Ovary (tissue), 10 donors: ENCODE measurements at places on chromosomes 12 and 14.

GRCh38 chr14:65926935-65927700 lies 514.6 kb downstream of the FUT8 start:
- no peak for DNase-seq

DNA sequence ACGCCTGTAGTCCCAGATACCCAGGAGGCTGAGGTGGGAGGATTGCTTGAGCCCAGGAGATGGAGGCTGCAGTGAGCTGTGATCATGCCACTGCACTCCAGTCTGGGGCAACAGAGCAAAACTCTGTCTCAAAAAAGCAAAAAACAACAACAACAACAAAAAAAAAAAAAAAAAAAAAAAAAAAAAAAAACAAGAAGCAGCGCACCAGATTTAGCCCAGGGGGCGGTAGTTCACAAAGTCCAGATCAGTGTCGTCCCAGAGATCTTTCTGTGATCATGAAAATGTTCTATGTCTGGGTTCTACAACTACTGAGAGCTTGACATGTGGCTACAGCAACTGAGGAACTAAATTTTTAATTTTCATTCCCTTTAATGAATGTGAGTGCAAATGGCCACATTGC lies 27.4 kb downstream of the OAS2 start:
- no peak for DNase-seq

GRCh38 chr14:35051796-35052195 lies 5.7 kb downstream of the FAM177A1 start:
- no peak for DNase-seq

DNA sequence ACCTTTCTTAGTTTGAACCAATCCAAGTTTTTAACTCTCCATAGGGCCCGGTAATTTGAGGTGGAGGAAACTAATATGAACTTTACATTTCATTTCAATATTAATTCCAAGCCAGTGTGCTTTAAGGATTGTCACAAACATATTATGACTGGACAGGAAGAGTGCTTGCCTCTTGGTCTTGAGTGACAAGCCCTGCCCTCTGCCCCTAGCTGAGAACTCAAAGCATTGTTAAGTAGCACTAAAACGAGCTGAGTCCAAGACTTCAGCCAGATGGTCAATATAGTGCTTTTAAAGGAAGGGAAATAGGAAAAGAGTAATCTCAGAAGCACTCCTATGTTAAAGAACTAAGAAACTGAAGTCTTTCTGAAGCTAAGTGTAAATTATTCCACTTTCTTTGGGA lies 17.1 kb downstream of the TRMT5 start:
- no peak for DNase-seq

DNA sequence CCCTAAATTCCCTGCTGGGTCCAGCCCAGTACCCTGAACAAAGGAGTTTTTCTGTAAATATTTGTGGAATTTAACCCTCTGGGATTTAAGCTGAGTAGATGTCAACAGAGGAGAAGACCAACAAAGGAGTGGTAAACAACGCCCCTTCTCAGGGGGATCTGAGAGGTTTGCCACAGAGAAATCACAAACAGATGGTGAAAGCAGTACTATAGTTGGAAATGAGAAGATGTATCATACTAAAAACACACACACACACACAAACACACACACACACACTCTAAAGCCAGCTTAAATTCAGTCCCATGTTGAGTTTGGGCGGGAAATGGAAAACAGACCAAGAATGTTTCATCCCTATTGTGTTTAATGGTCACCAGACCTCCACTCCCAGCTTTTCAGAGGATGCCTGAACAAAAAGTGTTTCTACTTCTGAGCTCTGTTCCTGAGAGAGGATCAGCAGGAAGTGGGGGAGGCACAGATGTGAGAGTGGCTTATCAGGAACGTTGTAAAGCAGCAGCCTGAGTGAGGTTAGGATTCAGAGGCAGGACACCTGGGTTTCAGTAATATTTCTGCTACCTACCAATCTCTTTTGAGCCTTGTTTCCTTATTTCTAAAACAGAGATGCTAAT lies 3.2 kb downstream of the BIN2 start:
- no peak for DNase-seq

GRCh38 chr12:57146961-57147944 lies at the start of gene LRP1-AS:
Gene LRP1-AS (minus strand): TSS chr12:57147619.
- no peak for DNase-seq

GRCh38 chr14:36396798-36397197 lies 76.4 kb upstream of the MBIP start:
- DNase-seq, result no peak

DNA sequence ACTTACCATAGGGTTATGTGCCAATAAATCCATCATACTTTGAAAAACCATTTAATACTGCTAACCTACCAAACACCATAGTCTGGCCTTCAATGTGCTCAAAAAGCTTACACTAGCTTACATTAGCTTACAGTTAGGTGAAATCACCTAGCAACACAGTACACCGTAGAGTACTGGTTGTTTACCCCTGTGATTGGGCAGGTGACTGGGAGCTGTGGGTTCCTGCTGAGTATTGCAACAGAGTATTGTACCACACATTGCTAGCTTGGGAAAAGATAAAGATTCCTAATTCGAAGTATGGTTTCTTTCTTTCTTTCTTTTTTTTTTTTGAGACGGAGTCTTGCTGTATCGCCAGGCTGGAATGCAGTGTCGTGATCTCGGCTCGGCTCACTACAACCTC lies 5.6 kb downstream of the ATP5MC2 start:
- DNase-seq, result no peak

DNA sequence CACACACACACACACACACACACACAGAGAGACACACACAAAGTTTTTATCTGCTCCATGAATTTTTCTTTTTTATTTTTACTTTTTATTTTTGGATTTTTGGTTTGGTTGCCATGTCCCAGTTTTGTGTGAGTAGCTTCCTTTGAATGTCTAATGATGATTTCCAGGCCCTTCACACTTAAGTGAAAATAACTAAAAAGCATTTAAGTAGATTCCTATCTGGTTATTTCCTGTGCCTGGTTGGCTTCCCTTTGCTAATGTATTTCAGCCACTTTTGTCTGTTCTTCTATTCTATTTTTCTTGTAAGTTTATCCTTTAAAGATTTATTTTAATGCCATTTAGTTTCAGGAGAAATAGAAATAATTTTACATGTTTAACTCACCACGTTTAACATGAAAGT lies 755.4 kb downstream of the SLC6A15 start:
- no peak for DNase-seq

DNA sequence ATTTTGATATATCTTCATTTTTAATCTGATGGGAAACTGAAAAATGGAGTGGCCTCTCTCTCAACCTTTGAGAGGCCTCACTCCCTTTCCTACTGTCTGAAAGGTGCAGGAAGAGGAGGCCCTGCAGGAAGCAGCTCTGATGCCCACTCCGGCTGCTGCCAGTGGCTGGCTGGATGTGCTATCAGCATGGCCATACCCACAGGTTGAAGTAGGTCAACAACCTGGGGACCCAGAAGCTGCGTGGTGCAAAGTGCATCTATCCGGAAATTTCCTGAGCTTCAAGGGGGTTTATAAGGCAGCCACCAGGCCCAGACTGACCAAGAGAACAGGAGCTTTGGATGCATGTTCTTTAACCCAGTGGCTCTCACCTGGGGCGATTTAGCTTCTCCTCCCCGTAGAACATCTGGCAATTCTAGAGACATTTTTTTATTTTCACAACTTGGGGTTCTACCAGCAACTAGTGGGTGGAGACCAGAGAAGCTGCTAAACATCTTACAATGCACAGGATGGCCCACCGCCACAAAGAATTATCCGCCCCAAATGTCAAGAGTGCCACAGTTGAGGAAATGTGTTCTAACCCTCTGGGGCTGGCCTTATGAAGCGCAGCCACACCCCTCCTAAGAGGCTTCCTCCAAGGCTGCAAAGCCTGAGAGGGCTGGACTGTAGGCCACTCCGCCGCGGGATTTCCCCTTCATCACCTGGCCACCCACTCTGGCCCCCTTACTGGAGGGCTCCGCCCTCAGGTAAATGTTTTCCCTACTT lies 8.2 kb upstream of the BATF start:
- no peak for DNase-seq

GRCh38 chr12:127664901-127665300 lies 602.1 kb upstream of the TMEM132C start:
- DNase-seq, result no peak

DNA sequence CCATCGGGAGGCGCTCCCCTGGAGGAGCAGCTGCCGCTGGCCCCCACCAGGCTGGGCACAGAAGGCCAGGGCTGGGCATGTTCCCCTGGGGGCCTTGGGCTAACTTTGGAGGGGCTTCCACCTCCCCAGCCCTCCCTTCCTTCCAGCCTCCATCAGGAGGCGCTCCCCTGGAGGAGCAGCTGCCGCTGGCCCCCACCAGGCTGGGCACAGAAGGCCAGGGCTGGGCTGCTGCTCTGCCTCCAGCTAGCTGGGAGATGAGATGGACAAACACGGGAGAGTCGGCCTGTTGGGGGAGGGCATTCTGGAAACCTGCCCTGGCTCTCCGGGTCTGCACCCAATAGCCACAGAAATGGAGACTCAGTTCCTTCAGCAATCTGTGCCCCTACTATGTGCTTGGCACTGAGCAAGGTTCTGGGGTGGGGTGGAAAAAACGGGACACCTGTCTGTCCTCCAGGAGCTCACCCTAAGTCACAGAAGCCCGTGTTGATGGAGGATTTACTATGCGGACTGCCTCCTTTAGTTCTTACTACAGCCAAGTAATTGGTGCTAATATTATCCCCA lies 39.0 kb upstream of the CORO1C start:
- DNase-seq, result no peak

DNA sequence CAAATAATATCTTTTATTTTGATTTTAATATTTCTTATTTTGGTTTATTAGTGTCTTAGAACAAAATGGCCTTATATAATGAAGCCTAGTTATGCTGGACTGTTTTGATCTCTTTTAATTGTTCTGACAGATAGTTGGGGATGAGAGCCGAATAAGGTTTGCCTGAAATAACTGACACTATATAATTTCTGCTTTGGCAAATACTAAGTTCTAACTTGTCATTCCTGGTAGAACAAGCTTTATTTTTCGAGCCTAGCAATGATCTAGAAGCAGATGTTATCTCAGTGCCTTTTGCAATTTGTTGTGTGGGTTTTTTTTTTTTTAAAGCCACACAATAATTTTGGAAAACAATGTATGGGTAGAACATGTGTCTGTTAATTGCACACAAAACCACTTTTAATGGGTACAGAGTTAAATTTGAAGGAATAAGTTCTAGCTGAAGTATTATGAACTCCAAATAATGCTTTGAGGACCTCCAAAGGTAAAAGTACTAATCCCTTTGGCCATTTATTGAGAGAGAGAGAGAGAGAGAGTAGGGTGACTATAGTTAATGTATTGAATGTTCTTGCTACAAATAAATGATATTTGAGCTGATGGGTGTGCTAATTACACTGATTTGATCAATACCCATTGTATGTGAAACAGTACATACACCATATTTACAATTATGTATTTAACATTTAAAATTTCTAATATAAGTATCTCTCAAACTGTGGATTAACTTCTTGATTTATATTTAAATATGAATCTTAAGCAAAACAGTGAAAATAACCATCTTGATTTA lies 35.0 kb downstream of the MDM2 start:
- no peak for DNase-seq

DNA sequence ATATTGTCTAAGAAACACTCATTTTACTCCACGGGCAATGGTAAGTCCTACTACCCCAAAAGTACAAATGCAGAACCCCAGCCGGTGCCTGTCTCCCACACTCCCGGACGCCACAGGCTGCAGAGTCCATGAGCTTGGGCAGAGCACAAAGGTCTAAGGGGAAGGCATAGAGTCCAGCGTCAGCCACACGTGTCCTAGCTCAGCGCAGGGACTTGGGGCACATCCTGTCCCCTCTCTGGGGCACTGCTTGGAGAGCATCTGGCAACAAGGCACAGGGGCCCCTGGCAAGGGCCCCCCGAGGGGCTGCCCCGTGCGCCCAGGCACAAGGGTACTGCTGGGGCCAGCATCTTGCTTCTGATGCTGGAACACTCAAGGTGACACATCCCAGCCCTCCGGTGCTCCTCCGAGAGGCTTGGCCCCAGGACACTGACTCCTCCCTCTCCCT lies 58.4 kb downstream of the BCL11B start:
- DNase-seq, result no peak

GRCh38 chr12:12648951-12649650 lies 37.4 kb downstream of the CREBL2 start:
- no peak for DNase-seq

- no peak for DNase-seq
These were observed 33.8 kb downstream of the ZFHX2 start for GRCh38 chr14:23517650-23518326.

DNA sequence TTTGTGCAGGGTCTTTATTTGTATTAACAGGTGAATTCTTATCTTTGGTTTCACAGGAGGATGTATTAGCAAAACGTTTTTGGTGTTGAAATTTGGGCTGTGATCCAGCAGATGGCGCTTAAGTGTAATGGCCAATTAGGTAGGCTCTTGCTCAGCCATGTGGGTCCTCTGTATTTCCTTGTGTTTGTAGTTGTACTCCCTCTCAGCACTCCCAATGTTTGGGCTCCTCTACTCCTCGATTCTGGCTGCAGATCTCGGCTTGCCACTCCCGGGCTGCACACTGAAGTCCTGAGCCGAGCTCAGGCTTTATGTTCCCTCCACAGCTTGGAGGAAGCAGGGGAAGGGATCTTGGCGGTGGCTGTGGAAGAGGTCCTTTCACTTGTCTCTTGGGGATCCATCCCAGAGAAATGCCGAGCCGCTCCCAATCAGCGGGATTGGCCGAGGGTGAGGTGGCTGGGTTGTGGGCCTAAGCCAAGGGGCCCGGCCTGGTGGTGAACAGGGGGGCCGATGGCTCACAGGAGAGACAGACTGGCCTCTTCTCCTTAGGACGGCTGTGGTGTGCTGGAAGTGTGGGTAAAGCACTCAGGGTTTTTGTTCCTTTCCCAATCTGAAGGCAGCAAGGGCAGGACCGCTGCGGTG lies 133.7 kb downstream of the AEBP2 start:
- DNase-seq, result no peak

DNA sequence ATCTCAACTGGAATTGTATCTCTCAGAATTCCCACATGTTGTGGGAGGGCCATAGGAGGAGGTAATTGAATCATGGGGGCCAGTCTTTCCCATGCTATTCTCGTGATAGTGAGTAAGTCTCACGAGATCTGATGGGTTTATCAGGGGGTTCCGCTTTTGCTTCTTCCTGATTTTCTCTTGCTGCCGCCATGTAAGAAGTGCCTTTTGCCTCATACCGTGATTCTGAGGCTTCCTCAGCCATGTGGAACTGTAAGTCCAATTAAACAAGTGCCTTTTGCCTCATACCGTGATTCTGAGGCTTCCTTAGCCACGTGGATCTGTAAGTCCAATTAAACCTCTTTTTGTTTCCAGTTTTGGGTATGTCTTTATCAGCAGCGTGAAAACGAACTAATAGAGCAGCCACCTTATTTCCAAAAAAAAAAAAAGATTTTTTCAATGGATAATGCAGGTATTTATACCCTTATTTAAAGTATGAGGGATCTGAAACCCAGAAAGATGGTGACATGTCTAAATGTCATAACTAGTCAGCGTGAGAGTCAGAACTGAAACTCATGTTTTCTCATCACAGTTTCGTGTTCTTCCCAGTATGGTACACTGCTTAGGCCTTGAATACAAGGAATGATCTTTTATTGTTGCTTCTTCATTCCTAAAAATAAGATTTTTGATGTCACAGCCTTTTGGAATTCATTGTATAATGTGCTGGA lies 89.6 kb downstream of the ERC1 start:
- no peak for DNase-seq
